ENCODE measurements at places on chromosomes 1 and 21.
A peak's percentile ranks its signal among the peaks of the same experiment; 100 is the strongest.

GRCh38 chr1:240527086-240527485 lies 84.9 kb downstream of the GREM2 start:
- DNase-seq, result no peak

GRCh38 chr1:228226956-228227791 lies 19.3 kb downstream of the OBSCN start:
- DNase-seq, result no peak

- no peak for DNase-seq
Observed at GRCh38 chr1:246703581-246703980, 20.6 kb upstream of the SCCPDH start.

DNA sequence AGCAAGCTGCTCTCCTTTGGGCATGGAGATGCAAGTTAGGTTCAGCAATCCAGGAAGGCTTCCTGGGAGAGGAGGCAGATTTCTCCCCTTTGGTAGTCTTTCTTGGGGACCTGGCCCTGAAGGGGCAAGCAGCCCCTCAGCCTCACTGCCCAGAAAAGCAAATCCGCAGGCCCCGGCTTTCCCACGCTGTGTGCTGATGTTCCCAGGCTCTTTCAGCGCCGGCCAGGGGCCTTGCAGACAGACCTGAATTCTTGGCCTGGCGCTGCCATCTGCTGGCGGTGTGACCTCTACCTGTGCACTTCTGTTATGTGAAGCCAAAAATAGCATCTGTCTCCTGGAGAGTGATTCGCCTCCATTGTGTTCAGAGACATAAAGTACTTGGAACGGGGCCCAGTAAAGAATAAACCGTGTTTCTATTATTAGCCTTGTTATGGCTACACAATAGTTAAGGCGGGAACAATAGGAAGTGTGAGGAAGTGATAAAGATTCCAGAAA lies 64.8 kb downstream of the ALPL start:
- peak; percentile 97 for DNase-seq

- no peak for DNase-seq
Observed at GRCh38 chr1:61461406-61462384, 263.2 kb downstream of the TM2D1 start.

DNA sequence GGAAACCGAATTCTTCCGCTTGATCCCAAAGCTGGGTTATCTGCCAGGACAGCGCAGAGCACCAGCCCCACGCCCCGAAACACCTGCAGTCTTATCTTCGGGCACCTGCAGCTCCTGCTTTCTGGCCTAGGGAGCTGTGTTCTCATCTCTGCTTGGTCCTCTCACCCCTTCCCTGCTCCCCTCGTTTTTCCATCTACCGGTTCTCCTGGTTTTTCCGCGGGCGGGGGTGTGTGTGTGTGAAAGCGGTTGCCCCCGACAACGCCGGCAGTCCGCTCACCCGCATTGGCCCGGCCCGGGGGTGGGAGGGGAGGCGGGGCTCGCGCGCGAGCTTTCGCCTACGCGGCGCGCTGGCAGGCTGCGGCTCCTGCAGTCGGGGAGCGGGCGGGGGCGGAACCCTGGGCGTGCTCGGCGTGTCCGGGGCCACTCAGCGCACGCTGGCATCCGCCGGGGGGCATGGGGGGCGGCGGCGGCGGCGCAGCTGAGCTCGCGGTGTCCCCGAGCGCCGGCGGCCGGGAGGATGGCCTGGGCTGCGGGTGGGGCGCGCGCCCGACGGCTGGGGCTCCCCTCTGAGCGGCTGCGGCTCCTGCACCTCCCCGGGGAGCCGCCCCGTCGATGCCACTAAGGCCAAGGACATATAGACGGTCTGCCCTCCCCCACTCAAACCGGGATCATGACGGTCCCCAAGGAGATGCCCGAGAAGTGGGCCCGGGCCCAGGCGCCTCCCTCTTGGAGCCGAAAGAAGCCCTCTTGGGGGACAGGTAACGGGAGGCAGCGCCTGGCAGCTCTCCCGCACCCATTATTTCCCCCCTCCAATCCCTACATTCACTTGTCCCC lies 3.2 kb downstream of the ATP8B2 start:
- peak; percentile 90 for DNase-seq

DNA sequence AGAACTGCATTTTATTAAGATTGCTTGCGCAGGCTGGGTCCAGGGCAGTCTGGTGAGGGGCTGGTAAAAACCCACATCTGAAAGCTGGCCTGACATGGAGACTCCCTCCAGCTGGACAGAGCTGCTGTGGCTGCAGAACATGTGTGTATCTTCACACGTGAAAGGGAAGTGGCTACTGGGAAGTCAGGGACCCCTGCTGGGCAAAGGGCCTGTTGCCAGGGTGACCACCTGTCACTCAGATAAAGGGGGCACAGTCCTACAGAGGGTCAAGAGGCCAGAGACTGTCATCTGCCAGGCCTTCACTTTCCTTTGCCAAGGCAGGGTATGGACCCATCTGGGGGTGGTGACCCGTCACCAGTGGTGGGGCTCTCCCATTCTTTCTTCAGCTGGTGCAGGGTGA lies 17.5 kb downstream of the NKAIN1 start:
- no peak for DNase-seq

DNA sequence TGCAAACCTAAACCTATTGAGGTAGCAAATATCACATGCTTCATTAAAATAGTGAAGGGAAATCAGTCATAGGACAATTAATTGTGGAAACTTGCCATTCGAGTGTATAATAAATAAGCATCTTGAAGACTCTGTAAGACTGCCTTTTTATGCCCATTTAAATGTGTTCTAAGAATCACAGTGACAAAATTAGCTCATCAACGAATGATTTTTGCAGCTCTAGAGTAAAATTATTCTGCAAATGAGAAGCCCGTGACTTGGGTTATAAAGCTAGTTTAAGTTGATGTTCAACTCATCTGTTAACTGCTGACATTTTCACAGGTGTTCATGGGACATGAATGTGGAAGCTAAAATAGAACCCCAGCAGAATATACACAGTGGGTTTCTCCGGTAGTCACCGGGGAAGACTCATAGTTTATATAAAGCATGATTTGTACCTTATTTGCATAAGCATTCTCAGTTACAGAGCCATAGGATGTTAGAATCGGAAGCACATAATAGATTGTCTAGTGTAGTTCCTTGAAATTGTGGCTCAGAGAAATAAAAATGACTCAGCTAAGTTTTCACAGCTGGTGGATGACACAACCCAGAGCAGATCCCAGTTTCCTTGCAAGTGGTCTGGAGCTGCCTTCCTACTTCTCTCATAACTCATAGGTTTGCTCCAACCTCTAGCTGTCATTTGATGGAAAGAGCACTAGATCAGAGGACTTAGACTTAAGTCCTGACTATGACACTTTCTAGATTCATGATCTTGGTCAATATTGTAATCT lies 107.3 kb downstream of the UCHL5 start:
- DNase-seq, result no peak

DNA sequence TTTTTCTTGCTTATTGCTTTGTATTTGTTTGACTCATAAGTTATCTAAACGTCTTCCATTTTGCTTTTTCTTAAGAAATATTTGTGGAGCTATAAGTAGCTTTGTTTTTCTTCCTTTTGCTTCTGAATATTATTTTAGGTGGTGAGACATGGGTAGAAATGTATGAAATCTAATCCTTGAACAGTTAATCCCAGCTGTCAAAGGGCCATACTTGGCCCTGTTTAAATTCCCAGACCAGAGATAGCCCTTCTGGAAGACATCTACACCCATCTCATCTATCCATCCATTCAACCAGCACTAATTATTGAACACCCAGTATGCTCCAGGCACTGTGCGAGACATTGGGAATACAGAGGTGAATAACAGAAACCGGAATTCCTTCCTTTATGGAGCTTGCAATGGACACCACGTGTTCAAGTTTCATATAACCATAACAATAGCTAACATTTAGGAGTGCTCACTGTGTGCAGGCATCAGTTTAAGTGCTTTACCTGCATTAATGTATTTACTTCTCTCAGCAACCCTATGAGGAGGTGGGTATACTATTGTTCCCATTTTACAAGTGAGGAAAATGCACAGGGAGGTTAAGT lies 8.7 kb downstream of the TACSTD2 start:
- DNase-seq, result no peak
